Peyer's patch (tissue), 4 donors: ENCODE measurements at places on chromosomes 5 and 9.

GRCh38 chr5:179166886-179167841, 107.0 kb downstream of the ZNF354C start:
- H3K36me3 ChIP-seq: no peaks in the 10 kb centered on the region
- H3K27me3 ChIP-seq: no peaks in the 10 kb centered on the region
- no peaks in the 10 kb centered on the region for H3K4me1 ChIP-seq

GRCh38 chr5:153086486-153086885, 404.0 kb upstream of the GRIA1 start:
- H3K36me3 ChIP-seq: no peaks in the 10 kb centered on the region
- no peaks in the 10 kb centered on the region for H3K4me1 ChIP-seq
- H3K27me3 ChIP-seq: no peaks in the 10 kb centered on the region
- DNase-seq: no peak
- no peak overlapping the region for H3K27ac ChIP-seq

- H3K27ac ChIP-seq: no peak overlapping the region
- no peaks in the 10 kb centered on the region for H3K27me3 ChIP-seq
- no peaks in the 10 kb centered on the region for H3K4me1 ChIP-seq
Measured at GRCh38 chr5:107430071-107430625, 240.6 kb downstream of the EFNA5 start.

DNA sequence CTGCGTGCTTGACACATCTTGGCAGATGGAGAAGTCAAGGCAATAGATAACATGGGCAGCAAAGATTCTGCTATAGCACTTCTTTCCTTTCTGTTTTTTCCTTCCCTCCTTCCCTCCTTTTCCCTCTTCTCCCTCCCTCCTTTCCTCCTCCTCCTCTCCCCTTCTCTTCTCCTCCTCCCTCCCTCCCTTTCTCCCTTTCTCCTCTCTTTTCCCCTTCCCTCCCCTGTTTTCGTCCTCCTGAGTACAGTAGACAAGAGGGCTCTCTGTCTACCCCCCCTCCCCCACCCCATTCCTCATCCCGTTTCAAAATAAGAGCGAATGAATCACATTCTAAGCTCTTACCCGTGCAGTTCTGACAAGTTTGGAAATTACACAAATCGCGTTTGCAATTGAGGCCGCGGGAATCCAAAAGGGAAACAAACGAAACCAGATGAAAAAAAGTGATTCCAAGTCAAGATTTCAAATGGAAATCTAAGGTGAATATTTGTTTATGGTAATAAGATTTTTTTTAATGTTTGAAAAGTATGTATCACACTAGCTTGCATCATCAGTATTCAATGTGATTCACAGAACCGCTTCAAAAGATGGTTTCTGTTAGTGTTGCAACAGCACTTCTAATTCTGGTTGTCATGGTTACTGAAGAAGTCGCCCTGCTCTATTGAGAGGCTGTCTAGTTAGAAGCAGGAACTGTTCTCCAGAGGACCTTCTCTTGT, 1.3 kb downstream of the NIM1K start:
- peaks cover 9% of the 10 kb centered on the region for H3K27me3 ChIP-seq
- H3K4me1 ChIP-seq: peaks cover 18% of the 10 kb centered on the region
- no peak for DNase-seq
- no peak overlapping the region for H3K4me3 ChIP-seq
